Stimulated activated CD8-positive, alpha-beta memory T cell treated with anti-CD3 and anti-CD28 coated beads, Interleukin-2, amount 100 ng/mL, for 1 hour (primary cell): ENCODE measurements at places on chromosomes 5 and 9.

- no peak for DNase-seq
Observed at GRCh38 chr5:31771500-31771899, 132.6 kb downstream of the PDZD2 start.

DNA sequence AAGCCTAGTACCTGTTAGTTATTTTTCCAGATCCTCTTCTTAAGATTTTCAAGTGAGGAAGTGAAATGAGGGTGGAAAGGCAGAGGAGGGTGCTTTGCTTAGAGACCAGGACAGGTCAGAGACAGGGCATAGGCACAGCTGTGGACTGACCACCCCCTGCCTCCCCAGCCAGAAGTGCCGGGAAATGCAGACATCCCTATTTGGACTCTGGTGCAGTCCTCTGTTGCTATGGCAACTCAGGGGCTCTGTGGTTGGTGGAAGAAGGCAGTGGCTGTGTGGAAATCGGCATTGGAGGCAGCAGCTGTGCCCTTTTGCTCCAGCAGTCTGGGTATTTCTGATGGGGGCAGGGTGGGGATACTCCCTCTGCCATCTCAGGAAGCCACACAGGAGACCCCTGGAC lies 43.3 kb upstream of the NDFIP1 start:
- no peak for DNase-seq

DNA sequence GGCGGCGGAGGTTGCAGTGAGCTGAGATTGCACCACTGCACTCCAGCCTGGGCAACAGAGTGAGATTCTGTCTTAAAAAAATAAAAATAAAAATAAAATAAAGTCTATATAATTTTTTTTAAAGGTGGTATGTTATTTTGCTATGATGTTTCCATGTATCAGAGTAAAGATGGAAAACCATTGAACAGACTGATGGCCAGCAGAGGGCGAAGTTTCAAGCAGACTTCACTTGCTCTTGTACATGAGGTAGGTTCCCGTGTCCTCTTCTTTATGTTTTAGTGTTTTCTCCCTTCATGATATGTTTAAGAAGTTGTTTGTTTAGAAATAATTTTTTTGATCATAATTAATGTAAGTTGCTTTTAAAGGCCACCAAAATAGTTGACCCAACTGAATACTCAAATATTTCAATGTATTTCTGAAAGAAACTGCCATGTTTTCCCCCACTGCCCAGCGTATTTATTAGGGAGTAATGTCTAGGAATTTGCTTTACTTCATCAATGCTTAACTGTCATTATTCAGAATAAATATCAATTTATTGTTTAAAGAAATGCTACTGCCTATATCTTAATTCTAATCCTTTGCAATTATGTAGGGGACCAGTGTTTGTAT lies 146.4 kb downstream of the HACD4 start:
- peak; percentile 46 for DNase-seq

DNA sequence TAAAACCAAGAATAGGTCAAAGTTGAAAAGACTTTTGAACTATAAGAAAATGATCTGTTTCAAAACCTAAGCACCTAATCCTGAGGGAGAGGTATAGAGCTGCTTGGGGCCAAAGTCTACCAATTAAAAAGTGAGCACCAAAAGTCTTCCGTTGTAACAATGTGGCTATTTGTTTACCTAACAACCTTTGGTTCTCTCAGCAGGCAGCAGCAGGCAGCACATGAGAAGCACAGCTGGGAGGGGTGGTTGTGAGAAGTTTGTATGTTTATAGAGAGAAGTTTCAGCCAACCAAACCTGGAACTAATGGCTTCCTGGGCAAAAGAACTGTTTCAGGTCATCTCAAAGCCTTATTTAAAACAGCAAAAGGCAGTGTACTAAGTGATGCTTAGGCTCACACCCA lies 59.8 kb upstream of the TBC1D9B start:
- DNase-seq, result no peak

GRCh38 chr5:87755360-87755759 lies 342.6 kb upstream of the CCNH start:
- DNase-seq, result no peak

DNA sequence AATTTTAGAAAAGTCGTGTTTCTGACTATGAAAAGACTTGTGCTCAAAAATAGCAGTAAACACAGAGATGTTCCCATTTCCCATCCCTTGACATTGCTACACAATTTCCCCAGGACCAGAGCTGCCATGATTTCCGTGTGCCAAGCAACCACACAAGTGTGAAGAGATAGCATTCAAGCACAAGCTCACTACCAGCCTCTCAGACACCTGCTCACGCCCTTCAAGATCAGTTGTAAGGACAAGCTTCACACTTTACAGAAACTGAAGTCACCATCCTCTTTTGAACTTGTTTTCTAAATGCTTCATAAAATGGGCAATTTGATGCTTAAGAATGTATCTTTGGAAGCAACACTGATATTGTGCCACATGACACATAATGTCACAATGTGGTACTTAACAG lies 333.1 kb downstream of the CAAP1 start:
- DNase-seq, result no peak

GRCh38 chr5:99544356-99544755 lies 615.5 kb upstream of the CHD1 start:
- DNase-seq, result no peak

DNA sequence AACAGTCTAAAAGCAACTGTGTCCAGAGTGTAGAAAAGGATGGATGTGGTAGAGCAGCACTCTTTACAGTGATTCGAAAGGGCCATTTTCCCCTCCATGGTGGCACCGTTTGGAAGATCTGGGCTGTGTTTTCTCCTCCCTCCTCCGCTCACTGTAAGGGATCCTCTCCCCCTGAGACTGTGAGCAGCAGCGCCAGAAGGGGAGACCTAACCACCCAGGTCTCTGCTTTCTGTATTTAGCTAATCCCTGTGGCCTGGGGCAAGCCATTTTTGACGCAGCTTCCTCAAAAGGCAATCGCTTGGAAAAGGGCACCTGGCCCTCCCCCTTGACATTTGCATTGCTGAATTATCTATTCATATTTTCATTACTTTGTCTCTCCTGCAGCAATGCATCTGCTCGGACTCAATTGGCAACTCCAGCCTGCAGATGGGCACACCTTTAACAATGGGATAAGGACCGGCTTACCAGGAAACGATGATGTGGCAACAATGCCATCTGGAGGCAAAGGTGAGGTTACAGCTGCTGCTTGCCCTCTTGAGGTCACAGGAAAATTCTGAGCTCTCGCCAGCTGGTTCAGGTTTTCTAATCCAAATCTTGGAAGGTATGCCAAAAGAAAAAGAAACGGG lies 244.3 kb upstream of the WWC1 start:
- no peak for DNase-seq

DNA sequence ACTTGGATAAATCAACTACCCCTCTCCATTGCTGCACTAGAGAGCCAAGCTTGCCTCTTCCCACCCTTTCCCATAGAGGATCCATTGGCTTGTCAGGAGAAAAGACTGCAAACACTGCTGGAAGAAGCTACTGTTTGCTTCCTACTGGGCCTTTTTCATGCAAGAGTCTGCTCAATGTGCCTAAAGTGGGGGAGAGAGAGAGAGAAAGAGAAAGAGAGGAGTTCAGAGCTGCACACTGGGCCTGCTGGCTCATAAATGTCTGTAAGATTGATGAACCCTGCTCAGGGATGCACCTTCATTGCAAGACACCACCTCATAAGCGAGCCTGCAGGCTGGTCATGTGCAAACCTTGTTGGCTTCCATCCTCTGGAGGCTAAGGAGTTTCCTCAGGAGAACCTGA lies 269.4 kb downstream of the ZNF608 start:
- no peak for DNase-seq

DNA sequence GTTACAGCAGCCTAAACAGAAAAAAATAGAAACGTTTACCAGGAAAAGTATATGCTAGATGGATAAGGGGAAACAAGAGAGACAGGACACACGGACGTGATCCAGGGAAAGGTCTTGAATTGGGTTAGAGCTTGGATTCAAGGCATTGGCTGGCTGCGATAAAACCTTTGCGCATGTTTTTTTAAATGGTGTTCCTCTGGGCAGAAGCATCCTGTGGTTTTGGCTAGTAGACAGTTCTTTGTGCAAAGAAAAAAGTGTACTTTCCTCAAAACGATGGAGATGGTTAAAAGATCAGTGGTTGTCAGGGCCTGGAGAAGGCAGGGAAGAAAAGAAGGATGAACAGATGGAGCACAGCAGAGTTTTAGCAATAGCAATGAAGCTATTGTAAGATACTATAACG lies 37.5 kb upstream of the LIFR start:
- no peak for DNase-seq

DNA sequence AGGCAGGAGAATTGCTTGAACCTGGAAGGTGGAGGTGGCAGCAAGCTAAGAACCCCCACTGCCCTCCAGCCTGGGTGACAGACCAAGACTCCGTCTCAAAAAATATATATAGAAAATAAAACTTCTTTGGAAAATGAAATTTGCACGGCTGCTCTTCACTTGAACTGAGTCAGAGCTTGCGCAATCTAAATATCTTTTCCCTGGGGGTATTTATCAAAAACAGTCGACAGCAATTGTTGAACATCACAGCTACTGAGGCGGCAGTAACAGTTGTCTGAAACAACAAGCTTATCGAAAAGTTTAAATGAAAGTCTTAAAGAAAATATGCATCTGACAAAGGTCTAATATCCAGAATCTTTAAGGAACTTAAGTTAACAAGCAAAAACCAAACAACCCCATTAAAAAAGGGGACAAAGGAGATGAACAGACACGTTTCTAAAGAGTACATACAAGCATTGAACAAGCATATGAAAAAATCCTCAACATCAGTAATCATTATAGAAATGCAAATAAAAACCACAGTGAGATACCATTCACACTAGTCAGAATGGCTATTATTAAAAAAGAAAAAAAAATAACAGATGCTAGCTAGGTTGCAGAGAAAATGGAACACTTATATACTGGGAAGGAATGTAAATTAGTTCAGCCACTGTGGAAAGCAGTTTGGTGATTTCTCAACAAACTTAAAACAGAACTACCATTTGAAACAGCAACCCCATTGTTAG lies 153.6 kb upstream of the CDH9 start:
- DNase-seq, result no peak

DNA sequence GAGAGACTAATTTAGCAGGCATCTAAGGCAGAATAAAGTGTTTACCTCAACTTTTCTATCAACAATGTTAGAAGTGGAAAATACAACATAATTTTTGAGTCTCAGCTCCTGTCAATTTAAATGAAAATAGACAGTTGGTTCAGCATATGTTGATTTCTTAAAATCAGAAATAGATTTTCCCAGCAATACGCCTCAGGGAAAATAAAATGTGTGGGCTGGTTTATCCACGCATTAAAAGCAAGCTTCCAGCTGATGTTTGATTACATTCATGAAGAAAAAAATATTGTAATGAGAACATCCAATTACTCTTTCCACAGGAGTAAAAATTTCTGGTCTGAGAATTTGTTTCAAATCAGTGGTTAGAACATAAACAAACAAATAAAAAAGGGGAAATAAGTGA lies 166.3 kb downstream of the PDE4D start:
- DNase-seq, result no peak

- DNase-seq, result no peak
Observed at GRCh38 chr5:59693492-59694309, 199.8 kb downstream of the PDE4D start.

DNA sequence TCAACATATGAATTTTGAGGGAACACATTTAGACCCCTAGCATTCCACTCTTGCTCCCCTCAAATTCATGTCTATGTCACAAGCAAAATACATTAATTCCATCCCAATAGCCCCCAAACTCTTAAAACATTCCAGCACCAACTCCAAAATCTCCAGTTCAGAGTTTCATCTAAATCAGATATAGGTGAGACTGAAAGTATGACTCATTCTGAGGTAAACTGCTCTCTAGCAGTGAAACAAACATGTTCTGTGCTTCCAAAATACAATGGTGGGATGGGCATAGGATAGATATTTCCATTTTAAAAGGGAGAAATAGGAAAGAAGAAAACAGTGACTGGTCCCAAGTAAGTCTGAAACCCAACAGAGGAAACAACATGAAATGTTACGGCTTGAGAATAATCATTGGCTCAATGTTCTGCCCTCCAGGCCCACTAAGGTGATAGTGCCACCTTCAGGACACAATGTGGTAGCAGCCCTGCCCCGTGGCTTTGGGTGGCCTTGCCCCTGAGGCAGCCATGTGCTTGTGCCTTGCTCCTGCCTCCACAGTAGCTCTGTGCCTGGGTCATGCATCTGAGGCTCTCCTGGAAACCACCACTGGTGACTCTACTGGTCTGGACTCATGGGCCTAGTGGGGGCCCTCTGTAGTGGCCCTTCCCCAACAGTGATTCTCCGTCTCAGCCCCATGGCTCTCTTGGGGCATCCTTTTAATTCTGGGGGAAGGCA lies 36.4 kb upstream of the IPPK start:
- DNase-seq, result no peak

DNA sequence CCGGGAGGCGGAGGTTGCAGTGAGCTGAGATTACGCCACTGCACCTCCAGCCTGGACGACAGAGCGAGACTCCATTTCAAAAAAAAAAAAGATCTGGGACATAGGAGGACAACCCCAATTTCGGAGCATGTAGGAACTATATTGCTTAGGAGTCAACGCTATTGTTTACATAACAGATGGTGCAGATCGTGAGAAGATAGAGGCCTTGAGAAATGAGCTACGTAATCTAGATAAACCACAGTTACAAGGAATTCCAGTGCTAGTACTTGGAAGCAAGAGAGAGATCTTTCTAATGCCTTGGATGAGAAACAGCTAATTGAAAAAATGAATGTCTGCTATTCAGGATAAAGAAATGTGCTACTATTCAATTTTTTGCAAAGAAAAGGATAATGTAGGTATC lies 20.3 kb downstream of the TBC1D2 start:
- no peak for DNase-seq
